ENCODE measurements at places on chromosomes 11 and 22. TPM values are rescaled to one million over a fixed set of nuclear protein-coding genes. Genes with fewer than 3 reads are reported as not detected.
A peak's percentile ranks its signal among the peaks of the same experiment; 100 is the strongest.

DNA sequence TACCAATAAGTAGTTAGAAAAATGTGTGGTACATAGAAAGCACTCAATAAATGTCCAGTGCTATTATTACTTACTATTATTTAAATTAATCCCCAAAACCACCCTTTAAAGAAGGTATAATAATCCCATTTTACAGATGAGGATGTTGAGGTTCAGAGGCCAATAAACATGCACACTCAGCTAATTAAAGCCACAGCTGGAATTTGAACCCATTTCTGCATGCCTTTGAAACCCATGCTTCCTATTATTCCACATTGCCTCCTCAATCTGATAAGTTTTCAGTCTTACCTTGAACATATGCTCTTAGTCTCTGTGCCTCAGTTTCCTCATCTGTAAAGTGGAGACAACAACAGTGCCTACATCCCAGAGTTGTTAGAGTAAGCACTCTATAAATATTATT, 52.8 kb downstream of the CCDC34 start:
- no peak for DNase-seq

GRCh38 chr11:125551835-125552342, 17.4 kb upstream of the EI24 start:
- DNase-seq, result no peak

DNA sequence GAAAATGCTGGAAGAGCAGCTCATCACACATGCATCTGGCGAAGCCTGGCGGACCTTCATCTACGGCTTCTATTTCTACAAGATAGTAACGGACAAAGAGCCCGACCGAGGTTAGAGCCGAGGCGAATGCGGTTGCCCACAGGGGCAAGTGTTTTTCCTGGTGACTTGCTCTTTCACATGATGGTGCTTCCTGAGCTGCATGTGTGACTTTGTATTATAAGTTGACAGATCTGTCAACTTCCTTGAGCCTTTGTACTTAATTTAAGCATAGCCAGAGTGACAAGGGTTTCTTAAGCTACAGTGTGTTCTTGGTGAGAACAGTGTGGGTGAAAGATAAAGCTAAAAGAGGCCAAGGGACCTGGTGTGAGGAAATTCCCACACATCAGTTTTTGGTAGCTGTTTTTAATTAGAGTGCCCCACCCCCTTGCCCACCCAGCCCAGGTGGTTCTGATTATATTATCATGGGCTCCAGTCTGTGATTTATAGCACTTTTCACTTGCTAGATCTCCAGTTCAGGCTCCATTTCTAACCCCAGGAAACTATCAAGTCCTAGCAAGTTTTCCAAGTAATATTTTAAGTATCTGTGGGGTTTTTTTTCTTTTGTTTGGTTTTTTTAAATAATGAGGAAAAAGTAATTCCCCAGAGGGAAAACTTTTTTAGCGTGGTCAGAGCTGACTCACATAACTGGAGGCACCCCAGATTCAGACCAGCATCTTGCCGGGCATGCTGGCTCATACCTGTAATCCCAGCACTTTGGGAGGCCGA, 68.0 kb upstream of the YWHAH start:
- DNase-seq, result no peak

- DNase-seq, result no peak
Observed at GRCh38 chr22:43408009-43408408, 3.8 kb upstream of the MPPED1 start.

DNA sequence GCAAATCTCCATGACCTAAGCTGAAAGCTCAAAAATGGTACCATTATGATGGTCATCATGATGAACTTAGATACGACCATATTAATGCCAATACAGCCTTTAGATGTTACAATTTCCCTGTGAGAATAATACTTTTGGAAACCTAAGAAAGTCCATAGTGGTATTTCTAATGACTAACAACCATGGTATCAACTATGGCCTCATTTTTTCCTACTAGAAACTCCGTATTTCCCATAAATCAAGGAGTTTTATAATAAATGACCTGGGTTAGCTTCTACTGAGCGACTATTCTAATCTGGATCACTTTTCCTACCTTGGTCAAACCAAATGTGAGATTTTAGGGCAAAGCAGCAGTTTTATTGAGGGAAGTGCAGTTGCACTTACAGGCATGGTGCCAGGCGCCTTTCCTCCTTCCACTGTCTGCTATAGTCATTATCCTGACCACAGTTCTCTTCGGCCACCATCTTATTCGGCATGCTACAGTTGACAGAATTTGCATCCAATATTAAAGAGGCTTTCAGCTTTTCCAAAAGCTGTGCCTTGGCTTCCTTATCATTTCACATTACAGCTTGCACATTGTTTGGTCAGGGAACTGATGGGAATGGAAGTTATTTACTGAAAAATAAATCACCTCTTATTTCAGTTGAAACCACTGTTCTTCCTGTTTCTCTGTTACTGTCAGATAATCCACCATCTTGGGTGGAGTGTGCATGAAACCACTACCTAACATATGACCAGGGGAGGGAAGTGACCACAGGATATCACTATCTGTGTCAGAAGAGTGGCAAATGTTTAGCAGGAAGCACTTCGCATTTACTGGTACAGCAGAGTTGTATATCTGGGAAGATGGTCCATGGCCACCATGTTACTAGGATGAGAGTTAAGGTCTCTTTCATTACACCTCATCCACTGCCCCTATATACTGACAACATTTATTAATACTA, 74.5 kb upstream of the PICALM start:
- DNase-seq, result no peak

DNA sequence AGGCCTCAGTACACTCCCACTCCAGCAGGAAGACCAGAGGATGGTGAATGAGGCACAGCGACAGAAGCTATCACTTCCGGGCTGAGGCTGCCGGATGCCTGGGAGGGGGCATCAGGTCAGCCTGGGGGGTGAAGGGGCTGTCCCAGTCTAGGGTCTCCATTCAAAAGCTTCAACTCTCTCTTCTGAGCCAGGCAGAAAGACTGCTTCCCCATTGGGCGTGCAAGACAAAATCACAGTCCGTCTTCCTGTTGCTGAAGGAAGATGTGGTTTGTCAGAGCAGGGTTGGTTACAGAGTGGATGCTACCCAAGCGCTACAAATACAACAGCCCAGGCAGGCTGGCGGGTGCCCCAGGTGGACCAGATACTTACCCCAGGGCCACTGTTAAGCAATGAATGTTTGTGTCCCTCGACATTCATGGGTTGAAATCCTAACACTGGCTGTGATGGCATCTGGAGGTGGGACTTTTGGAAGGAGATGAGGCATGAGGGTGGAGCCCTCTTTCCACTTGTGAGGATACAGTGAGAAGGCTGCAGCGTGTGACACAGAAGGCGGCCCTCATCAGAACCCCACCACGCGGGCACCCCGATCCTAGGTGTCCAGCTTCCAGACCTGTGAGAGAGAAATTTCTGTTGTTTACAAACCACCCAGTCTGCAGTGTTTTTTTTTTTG, 12.0 kb downstream of the UPK3A start:
- DNase-seq, result no peak

- DNase-seq, result peak; percentile 25
Observed at GRCh38 chr22:35633520-35633919, 14.7 kb upstream of the APOL6 start.

DNA sequence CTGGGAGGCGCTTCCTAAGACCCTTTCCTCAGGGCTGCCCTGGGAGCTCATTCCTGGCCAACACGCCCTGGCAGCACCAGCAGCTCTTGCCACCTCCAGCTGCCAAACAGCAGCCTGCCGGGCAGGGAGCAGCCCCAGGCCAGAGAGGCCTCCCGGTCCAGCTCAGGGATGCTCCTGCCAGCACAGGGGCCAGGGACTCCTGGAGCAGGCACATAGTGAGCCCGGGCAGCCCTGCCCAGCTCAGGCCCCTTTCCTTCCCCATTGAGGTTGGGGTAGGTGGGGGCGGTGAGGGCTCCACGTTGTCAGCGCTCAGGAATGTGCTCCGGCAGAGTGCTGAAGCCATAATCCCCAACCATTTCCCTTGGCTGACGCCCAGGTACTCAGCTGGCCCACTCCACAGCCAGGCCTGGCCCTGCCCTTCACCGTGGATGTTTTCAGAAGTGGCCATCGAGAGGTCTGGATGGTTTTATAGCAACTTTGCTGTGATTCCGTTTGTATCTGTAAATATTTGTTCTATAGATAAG, 7.6 kb downstream of the SLC39A13 start:
- peak; percentile 94 for DNase-seq

GRCh38 chr22:49039625-49040024, 788.0 kb downstream of the BRD1 start:
- peak; percentile 34 for DNase-seq

DNA sequence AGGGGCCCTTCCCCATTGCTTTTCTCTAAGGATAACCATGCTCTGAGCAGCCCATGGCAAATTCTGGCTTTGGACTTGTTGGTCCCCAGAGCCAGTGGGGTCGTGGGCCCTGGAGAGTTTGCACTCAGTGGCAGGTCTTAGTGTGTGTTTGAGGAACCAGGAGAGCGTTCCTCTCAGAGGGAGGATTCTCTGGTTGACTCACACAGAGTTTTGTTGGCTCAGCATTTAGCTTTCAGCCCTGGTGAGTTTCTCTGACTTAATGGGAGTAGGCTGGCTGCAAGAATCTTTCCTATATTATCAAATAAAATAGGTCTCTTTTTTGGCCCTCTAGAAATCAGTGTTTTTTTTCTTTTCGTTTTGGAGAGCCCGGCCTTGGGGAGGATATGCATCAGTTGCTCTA, 20.9 kb downstream of the ST14 start:
- DNase-seq, result no peak

DNA sequence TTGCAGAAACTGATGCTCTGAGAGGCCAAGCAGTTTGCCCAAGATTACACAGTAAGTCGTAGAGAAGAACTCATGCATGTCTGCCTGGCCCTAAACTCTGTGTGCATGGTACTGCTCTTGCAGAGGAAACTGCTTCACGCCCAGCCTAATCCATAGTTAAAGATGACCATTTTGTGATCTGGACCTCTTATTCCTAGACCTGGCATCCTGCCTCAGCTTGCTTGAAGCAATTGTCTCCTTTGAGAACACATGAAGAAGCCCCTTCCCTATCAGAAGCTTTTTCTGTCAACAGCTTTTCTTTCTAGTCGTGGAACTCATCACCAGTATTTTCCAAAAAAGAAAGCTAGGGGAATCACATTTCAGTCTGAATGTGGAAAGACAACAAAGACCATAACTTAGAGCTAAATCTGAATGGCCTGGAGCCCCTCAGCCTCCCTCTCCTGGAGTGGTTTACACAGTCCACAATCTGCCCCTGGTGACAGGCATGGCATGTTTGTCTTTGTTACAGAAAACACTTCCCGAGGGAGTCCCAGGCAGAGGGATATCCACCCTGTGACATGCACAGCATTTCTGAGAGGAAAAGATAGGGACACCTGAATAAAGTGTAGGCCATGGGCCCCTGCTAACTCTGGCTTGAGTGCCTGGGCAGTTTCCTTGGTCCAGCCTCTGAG, 2.9 kb upstream of the FZD4 start:
- DNase-seq, result no peak

- DNase-seq, result peak; percentile 91
Observed at GRCh38 chr11:63023841-63024648, 8.4 kb upstream of the SLC22A8 start.

DNA sequence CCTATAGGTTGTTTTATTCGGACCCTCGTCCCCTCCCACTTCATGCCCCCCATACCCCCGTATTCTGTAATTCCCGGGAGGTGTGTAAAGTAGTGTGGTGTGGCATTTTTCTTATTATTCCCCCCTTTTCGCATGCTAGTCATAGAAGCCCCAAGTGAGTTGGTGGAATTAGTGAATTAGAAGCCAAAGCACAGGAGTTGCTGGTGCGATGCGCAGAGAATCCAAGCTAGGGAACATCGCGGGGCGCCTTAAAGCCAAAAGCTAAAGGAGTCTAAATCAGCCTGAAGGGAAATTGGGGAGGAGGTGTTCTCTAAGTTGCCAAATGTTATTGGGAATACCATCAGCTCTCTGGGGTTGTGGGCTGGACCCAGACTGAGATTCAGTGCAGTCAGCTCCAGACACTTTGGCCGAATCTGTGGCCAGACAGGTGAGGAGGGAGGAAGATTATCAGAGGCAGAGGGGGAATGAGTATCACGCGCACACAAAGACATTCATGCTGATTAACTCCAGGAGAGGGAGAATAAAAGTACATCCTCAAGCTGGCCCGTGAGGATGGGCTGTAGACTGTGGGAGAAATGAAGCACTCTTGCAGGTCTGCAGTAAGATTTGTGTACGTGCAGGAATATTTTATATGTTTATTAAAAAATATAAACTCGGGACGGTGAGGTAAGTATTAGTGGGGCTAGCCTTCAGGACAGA, 102.8 kb upstream of the HSD17B12 start:
- no peak for DNase-seq

Gene HEPHL1
- not detected for total RNA-seq

- peak; percentile 18 for DNase-seq
Observed at GRCh38 chr22:32583074-32583682, 108.6 kb downstream of the FBXO7 start.

- DNase-seq, result no peak
Observed at GRCh38 chr22:43118024-43118849, 7.7 kb downstream of the BIK start.

GRCh38 chr11:118223570-118223969, 1.2 kb downstream of the JAML start:
- DNase-seq, result no peak

- DNase-seq, result no peak
Observed at GRCh38 chr11:122025757-122026156, 90.3 kb downstream of the BLID start.

DNA sequence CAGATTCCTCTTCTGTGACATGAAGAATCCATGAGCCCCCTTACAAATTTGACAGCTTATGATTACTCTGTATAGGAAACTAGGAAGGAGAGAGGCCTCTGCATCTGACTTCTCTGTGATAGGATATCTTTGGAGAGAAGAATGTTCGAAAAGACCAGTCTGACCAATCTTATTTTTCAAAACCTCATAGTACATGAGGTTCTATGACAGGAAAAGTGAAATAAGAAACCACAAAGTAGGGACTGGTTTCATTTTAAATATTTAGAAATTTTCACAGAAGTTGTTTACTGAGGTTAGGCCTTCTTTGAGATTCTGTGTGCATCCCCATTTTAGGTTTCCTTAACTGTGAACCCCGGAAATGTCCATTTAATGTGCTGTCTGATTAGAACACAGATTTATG, 2.1 kb upstream of the OR4X1 start:
- no peak for DNase-seq

- DNase-seq, result no peak
Observed at GRCh38 chr11:126430581-126431335, 75.3 kb downstream of the ST3GAL4 start.

DNA sequence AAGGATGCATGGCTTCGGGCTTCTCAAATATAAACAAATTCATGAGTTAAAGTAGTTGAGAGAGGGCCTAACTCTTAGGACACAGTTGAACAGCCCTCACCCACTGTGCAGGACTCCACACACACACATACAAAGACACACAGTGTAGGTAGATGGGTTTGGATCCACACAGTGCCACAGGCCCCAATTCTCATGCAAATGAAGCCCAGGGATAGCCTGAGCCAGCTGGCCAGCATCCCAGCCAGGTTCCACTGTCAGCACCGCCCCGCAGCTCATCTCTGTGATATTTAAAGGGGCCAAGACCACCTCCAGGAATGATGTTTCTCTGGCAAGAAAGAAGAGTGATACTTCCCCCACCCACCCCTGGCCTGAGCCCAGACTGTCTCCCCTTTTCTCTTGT, 11.7 kb downstream of the SLC35C1 start:
- DNase-seq, result peak; percentile 48

Measured in sigmoid colon (tissue), 7 donors.